ENCODE measurements at places on chromosomes 7 and 10.

DNA sequence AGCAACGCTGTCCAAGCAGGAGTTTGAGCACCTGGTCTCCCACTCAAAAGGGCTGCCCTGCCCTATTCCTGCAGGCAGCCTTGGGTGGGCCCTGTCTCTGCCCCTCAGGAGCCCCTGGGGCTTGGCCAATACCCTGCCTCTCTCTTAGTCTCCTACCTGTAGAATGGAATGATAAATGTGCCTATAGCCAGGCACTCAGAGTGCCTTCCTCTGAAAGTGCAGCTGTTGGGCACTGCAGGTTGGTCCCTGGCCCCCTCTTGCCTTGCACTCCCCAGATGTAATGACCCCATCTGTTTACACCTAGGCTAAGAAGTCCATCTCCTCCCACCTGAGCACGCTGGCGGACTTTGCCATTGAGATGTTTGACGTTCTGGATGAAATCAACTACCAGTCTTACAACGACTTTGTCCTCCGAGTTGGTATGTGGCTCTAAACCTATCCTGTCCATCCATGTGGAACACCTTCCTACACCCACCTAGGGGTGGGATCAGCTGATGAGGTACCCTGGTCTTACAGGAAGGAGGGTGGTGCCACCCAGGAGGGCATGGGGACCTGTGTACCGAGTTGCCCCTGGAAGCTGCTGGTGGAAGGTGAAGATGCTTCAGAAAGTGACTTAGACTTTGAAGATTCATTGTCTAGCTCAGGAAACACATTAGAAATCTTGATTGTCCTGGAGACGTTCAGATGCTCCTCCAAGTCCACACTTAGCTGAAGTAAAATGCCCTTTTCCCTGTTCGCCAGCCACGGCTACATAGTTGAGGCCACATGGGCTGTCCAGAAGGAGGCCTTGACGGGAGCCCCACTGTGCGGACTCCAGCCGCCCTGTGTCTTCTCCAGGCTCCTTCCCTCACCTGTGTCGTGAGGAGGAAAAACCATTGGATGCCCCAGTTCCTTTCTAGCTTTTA, 134.1 kb downstream of the ADCY1 start:
- no peak for DNase-seq

DNA sequence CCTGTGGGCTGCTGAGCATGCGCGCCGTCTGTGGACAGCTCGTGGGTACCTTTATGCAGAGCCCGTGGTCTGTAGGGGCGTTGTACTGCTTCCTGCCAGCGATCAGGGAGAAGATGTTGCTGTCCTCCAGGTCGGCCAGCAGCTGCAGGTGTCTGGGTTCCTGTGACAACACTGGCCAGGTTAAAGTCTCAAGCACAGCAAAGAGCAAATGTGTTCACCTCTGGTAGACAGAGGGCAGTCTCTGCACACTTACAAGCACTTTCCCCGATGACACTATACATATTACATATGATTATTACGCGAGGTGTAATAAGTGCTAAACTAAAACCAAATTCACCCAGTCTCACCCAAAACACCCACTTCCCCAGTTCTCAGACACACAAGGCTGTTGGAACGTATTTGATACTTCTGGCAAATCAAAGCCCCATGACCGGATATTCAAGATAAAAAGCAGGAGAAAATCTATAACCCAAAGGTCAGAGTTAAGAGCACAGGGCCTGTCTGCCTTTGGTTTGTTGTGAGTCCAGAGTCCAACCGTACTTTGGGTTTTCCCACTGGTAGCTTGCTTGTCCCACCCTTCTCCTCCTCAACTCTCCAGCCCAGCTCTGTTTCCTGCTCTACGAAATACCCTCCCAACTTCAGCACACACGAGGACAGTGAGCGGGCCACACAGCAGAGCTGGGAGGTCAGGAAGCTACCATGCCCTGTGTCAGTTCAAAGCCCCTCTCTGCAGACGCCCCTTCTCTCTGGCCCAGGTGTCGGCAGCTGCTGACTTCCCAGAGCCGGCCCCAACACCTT, 49.7 kb upstream of the DDC start:
- no peak for DNase-seq

DNA sequence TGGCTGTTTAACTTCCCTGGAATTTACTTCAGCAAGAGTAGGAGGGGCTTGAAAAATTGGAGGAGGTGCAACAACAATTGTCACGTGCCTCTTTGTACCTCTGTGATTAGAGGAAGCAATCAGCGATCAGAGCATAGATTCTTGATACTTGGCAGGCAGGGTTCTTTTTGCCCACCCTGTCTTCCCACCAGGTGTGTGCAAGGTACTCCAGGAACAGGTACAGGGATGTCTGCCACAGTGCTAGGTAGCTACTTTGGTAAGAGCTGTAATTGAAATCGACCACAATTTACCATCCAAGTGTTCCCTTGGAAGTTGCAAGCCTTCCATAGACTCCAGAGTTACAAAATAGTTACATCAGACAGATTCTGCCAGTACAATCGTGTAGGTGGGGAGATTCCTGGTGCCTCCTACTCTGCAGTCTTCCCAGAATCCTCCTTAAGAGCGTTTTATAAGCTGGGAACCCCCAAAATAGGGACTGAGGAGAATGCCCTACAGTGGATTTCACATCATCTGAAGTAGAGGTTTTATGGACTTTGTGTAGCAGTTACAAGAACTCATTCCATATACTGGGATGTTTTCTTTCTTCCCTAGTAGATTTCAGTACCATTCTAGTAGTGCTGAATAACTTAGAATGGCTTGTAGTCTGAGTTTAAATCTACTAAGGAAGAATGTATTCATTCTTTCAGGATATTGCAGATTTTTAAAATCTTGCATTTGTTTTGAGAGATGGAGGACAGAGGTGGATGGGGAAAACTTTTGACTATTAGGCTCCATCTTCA, 101.9 kb downstream of the EXOC4 start:
- peak; percentile 76 for DNase-seq

DNA sequence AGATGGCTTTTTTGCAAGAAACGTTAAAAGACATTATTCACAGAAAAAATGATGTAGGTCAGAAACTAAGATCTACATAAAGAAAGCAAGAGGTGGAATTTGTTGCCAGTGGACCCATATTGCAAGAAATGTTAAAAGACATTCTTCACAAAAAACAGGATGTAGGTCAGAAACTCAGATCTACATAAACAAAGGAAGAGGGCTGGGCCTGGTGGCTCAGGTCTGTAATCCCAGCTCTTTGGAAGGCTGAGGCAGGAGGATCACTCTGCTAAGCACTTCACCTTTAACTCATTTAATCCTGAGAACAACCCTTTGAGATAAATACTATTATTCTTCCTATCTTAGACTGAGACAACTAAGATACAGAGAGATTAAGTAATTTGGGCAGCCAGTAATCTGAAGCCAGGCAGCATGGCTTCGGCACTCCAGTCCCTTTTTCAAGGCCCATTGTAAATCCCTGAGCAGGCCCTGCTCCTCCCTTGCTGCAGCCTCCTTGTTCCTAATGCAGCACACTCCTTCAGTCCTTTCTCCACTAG, 11.6 kb downstream of the ZFAND4 start:
- no peak for DNase-seq

GRCh38 chr7:133797818-133798520, 329.2 kb upstream of the LRGUK start:
- no peak for DNase-seq

DNA sequence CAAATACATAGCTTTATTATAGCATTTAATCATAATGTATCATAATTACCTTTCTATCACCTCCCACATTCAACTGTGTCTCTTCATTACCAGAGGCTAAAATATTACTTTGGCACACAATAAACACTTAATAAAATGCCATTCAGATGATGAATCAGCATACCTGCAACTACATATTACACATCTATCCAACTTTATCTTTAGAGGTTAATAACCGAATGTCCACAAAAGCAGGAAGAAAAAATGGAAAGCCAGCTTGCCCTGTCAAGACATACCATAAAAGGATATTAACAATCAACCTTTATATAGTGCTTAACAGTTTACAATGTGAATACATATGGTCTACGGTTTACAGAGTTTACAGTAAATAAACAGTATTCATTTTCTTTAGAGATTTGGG, 12.7 kb downstream of the CACUL1 start:
- no peak for DNase-seq

- DNase-seq, result no peak
Measured at GRCh38 chr10:113026679-113027078, 76.6 kb downstream of the TCF7L2 start.

DNA sequence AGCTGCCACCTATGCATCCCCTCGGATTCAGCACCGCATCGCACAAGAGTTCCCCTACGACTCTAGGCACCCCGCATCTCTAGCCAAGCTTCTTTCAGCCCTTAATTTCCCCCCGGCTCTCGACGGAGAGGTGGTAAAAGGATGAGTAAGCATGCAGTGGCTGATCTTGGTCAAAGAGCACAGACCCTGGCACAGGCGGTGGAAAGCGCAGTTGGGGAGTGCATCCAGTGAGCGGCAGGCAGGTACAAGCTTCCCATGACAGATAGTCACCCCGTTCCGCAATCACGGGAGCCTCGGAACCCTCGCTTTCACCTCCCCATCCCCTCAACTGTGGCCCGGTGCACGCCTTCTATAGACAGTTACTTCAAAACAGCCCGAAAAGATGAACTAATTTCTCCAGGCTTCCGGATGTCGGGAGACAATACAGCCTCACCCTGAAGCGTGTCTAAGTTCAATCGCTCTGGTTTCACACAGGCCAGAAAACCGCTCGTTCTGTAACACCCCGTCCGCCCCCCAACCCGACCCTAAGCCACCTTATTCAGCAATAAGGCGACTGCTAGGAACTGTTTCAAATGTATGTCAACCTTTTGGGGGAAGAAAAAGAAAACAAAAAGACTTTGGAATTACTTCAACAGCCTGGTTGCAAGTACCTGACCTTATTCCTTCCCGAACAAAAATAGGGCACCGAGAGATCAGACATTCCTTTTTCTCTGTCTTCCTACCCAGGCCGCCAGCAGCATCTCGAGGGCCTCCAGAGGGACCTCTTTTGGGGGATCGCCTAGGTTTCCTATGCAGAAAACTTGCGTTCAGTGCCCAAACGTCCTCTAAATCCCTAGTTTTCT, 1.4 kb downstream of the RHEB start:
- peak; percentile 52 for DNase-seq

DNA sequence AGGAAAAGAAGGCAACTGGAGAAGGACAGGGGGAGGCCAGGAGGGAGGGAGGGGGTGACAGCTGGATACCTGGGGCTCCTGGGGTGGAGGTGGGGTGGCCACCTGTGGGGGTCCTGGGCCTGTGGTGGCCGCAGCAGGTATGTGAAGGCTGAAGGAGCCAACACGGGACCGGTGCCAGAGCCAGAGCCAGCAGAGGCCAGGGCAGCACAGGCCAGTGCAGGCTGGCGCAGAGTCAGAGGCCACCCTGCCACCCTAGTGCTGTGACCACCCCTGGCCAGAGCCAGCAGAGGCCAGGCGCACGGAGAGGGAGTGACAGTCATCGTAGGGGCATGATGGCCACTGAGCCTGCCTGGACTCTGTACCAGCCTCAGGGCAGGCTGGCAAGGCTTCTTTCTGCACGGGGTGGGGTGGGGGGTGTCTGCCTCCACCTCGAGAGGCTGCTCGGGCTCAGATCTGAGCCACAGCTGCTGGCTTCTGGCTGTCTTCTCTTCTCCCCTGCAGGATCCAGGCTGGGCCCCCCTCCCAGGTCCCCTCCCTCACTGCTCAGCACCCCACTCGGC, 28.8 kb downstream of the YKT6 start:
- no peak for DNase-seq

DNA sequence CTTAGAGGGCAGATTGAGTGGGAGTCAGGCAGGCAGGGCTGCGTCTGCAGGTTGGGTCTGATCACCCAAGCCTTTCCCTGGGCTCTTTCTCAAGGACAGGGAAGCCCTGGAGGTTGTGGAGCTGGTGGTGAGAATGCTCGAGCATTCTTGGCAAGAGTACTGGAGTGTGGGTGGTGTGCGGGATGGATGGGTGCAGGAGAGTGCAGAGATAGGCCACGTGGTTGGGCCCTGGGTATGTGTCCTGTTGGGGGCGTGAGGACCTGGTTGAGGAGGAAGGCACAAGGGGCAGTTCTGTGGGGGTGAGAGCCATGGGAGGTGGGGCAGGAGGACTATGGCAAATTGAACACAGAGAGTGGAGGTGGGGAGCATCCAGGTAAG, 135.9 kb downstream of the PTPN20 start:
- no peak for DNase-seq

GRCh38 chr10:5354068-5354467, 10.7 kb upstream of the UCN3 start:
- DNase-seq, result no peak

GRCh38 chr7:100865938-100866728, 1.1 kb upstream of the TRIP6 start:
- DNase-seq, result peak; percentile 53

DNA sequence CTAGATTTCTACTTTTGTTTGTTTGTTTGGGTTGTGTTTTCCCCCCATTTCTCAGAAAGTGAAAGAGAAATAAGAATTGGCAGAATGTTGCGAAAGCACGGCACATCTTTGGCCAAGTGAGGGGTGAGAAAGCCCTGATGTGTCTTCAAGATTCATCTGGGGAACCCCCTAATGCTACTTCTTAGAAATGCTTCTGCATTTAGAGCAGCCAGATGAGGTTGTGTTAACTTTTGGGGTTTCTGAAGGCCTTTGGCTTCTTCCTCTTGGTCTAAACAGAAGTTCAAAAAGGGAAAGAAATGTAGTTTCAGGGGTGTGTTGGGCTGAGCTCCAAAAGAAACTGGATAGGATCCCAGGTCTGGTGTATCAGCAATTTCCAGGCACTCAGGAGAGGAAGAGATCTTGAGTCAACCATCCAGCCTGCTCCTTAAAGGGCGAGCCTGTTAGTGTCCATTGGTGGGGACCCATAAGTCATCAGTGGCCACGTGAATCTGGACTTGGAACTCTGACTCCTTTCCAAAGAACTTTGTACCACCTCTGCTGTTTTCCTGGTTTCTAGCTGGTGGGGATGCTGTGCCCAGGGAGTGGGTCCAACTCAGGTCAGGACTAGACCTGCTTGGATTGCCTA, 6.5 kb downstream of the DUSP5 start:
- DNase-seq, result peak; percentile 92

DNA sequence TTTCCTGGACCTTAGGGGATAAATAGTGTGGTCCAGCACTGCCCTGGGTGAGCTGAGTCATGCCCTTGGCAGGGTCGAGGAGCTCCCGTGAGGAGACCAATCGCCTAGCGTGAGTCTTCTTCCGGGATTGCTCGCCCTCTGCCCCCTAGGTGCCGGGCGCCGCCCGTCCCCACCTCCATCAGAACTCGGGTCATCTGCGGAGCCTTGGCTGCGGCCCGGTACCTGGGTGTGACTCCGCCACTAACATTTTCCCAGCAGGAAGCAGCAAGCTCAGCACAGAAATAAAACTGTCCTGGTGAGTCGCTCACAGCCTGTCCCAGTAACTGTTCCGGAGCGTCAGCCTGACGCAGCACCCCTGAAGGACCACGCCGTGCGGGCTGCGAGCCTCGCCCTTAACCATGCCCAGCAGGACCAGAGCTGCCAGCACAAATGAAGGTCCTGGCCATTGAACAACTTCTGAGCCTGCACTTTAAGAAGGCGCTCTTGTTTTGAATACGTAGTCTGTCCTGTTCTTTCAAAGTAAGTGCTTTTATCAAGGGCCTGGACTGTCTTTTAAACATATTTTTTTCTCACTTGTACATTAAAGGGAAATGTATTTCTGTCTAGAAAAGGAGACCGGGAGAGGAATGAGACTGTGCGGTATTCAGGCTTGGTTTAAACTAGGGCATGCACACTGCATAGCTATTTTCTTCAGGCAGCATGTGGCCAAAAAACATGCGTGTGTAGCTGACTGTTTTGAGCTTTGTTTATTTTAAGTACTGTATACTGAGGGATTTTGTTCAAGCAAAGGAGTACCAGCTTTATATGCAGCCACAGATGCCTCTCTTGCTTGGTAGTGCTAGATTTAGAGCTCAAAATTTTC, 136.7 kb downstream of the HECW1 start:
- DNase-seq, result no peak

GRCh38 chr10:129517680-129518057, 50.6 kb downstream of the MGMT start:
- no peak for DNase-seq

Measured in suppressor macrophage treated with lipopolysaccharide for 1 hour (primary cell).